NCI-H2081 (cell line): ENCODE measurements at places on chromosomes 1 and 21.
A peak's percentile ranks its signal among the peaks of the same experiment; 100 is the strongest.

DNA sequence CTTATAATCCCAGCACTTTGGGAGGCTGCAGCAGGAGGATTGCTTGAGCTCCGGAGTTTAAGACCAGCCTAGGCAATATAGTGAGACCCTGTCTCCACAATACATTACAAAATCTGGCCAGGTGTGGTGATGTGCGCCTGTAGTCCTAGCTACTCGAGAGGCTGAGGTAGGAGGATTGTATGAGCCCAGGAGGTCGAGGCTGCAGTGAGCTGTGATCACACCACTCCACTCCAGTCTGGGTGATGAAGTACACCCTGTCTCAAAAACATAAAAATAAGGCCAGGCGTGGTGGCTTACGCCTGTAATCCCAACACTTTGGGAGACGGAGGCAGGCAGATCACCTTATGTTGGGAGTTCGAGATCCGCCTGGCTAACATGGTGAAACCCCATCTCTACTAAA, 27.7 kb downstream of the L1TD1 start:
- no peak for DNase-seq

GRCh38 chr21:28867401-28867800, 125.3 kb downstream of the LTN1 start:
- DNase-seq: no peak

- no peak for DNase-seq
Observed at GRCh38 chr1:52056937-52057231, 789 bp downstream of the BTF3L4 start.

DNA sequence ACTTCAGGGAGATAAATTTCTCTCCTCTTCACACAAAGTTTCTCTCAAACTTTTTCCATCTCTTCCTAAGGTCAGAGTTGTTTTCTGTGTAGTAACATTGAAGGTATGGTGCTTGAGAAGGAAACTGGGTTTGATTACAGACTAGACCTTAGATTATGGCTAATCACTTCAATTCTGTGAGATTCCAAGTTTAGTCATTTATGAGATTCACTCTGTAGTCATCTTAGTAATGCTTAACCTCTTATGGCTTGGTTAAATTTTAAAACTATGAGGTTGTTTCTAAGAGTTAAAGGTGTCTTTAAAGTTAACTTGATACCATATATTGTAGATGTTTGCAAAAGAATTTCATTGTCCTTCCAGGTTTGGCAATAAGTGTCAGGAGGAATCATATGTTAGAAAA, 1092.2 kb downstream of the KCNT2 start:
- DNase-seq: no peak

- no peak for DNase-seq
Observed at GRCh38 chr21:32977216-32977615, 48.5 kb upstream of the OLIG2 start.

GRCh38 chr1:150619576-150620509, 9.6 kb downstream of the ENSA start:
- DNase-seq: peak; percentile 56

DNA sequence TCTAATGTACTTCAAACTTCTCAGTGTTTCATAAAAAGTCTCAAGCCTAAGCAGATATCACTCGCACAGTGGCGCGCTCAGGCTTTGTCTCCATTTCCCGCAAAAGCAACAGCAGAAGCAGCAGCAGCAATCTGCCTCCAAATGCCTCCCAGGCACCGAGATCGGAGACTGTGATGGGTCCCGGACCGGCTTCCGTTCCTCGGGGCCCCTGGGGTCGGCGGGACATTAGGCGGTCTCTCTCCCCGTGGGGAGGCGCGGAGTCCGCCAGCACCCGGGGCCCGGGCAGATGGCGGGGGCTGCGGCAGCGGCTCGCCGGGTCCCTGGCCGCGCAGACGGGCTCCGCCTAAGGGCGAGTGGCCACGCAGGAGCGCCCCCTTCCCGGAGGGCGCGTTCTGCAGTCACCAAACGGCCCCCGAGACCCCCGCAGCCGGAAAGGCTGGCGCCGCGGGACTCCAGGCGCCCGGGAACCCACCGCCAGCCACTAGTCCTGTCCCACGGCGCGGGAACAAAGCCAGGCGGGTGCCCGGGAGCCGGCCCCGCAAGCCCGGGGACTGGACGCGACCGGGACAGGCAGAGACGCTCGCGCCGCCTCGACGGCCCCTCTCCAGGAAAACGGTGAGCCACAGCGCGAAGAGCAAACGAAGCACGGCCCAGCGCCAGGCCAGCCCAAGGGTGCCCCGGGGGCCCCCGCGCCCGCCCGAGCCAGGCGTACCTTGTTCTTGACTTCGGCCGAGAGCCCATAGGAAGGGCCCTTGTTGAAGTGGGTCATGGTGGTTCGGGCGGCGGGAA, 590 bp downstream of the CNN3 start:
- DNase-seq: peak; percentile 41

- no peak for DNase-seq
Observed at GRCh38 chr1:36352910-36353878, 29.7 kb upstream of the EVA1B start.

DNA sequence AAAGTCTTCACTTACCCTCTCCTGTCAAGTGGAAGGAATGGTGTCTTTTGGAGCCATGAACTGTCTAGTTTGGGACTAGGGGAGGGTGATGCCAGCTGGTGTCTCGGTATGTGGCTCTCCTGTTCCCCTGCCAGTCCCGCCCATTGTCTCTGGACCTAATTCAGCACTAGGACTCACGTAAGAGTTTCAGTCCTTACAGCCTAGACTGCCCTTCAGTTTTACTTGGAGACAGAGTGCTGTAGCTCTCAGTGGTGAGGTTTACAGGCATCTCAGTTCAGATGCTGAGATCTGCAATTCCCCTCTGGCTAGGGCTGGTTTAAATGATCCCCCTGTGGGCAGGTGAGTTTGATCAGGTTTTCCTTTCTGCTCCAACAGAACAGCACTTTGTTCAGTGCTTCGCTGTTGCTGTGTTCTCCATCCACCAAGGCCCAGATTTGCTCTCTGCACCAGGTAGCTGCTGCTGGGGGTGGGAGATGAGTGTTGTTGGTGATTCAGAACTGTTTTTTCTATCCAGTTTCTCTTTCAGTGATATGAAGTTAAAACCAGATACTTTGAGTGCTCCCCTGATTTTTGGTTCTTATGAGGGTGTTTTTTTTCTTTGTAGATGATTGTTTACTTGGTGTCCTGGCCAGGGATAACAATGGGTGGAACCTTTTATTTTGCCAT, 198.3 kb upstream of the RNPC3 start:
- DNase-seq: no peak

DNA sequence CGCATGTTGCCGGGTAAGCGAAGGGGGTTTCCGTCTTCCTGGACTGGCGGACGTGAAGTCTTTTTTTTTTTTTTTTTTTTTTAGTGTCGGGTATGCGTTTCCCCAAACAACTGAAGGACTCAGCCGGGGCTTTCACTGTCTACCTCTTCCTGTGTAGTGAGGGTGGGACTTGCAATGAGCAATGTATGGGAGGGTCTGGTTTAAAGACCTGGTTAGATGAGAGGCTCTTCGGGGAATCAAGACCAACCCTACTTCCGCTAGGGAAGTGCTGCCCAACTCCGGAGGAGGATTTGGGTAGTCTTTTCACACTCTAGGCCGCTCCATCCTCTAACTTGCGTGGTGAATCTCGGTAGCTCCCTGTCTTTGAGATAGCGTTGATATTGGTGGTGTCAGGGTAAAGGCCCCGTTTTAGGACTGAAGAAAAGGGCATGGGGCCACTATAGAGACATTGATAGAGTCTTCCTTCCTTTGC, 754 bp downstream of the PRRC2C start:
- peak; percentile 57 for DNase-seq

GRCh38 chr1:3307359-3307758, 147.1 kb upstream of the ARHGEF16 start:
- no peak for DNase-seq

GRCh38 chr1:221415651-221416050, 326.2 kb downstream of the DUSP10 start:
- DNase-seq: no peak

- DNase-seq: no peak
Observed at GRCh38 chr1:36529769-36530260, 47.1 kb upstream of the CSF3R start.

GRCh38 chr1:241985787-241986186, 13.1 kb downstream of the MAP1LC3C start:
- peak; percentile 15 for DNase-seq

DNA sequence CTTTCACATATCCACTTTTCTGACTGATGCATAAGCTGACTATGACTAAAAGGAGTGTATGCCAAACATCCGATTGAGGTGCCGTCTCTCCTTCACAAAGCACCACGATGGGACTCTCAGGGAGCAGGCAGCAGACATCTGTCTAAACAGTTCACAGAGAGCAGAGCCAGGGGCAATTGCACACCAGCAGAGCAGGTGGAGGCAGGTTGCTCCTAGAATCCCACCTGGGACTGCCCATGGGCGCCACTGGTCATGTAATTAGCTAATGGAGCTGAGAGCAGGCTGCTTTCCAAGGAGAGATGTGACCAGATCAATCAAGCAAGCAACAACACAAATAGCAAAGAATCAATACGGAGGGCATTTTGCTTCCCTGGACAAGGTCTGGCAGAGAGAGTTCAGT, 30.5 kb upstream of the COA6 start:
- DNase-seq: peak; percentile 86

DNA sequence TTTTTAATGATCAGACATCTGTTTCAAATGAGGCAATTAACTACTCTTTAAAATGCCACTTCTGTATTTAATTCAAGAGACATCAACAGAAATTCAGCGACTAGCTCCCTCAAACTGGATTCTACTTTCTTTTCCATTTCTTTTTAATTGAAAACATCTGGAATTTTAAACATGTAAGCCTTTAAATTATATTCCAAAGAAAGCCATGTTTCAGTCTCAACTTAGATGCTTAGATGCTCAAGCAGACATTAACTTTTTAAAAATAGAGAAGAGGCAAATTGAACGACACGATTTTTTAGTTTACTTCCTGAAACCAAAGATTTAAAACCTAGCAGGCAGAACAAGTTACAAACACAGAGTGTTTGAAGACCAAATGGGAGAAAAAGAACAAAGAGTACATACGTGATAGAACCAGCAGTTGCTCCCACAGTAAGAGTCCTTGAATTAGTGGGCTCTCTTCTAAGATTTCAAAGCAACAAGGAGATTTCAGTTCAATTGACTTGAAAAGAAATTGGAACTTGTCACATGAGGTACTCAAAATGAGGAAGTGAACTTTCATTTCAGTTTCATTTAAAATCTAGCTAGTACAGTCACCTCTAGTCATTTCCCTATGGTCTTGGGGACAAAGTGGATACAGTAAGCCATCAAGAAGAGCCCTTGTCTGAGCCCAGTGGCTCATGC, at the start of gene CTSS:
TSS of gene CTSS (minus strand) at position 483 of the 681 bp plus-strand sequence. CDS start 1,015 bp downstream, outside the sequence.
- DNase-seq: no peak

GRCh38 chr1:17066361-17067068, 12.7 kb upstream of the SDHB start:
- DNase-seq: no peak

DNA sequence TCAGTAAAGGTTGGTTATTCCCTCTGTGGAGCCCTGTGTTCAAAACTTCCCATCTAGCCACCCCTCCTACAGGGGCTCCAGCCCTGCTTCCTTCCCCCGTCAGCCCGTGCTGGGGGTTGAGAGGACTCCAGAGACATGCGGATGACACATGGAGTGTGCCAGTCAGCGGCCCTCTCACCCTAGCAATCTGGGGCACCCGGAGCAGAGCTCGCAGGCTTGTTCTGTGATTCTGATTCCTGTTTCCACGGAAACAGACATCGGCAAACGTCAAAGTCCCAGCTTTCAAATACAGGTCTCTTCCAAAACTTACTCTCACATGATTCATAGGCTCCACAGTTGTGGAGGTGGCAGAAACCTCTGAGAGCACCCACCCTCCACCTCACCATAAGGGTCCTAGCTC, 9.8 kb upstream of the SSBP3 start:
- DNase-seq: no peak

GRCh38 chr1:214548271-214548670, 3.1 kb downstream of the PTPN14 start:
- no peak for DNase-seq

DNA sequence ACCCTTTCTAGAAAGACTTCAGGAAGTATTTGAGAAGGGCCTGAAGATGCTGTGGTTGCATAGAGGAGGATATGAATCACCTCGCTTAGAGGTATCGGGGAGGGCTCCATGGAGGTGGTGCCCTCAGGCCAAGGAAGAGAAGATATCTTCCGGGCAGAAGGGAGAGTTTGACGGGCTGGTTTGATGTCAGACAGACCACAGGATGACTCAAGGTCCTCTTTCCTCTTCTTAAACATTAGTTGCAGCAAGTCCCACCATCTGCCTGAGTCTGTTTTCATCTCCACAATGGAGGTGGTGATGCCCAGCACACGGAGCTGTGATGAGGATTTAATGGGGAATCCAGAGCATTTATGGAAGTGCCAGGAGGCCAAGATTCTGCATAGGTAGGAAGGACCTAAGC, 25.1 kb upstream of the RUNX3 start:
- DNase-seq: no peak

DNA sequence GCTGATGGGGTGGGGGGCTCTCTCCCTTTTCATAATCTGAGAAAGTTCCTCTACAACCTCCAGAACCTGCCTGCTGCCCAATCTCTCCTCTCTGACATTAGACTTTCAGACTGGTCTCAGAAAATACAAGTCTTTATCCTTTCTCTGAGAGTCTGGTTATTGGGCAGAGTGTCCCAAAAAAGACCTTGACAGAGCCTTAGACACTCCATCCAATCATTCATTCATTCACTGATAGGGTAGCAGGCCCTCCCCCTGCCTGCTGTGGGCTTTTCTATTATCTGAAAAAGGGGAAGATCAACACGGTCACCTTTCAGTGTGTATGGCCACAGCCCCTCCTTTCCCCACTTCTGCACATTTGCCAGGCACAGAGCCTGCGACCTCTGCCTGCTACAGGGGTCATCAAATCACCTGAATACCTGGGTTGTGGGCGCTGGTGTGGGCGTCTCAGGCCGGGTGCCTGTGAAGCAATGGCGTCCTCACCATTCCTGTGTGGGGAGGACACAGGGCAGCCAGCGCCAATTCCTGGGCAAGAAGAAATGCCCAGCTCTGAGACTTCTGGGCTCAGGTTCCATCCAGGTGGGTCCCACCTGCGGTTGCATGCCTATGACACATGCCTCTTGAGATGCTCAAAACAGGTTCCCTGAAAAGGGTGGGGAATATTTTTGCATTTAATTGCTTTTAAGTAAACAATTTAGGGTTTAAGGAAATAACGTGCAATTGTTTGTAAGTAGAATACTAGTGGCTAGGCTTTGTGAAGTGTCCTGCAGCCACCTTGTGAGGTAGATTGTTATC, 52.8 kb downstream of the ELK4 start:
- DNase-seq: no peak

- peak; percentile 55 for DNase-seq
Observed at GRCh38 chr1:33410091-33410701, 20.7 kb downstream of the PHC2 start.
